PC-9 (cell line): ENCODE measurements at places on chromosomes 2 and 18. TPM values are rescaled to one million over a fixed set of nuclear protein-coding genes. Genes with fewer than 3 reads are reported as not detected.

ABCG8 gene
- total RNA-seq = not detected in 2 replicates

CLEC4F gene
- total RNA-seq = not detected in 2 replicates

RAB6C gene
- not detected in 2 replicates for total RNA-seq

ANTXR1 gene
- 36.1 and 48.3 TPM in 2 replicates for total RNA-seq

DPP10 gene
- total RNA-seq = not detected in 2 replicates

PDCD1 gene
- total RNA-seq = not detected in 2 replicates

TUBA3E gene
- total RNA-seq = not detected in 2 replicates

NLRC4 gene
- total RNA-seq = not detected in 2 replicates

DIPK1C gene
- not detected in 2 replicates for total RNA-seq

DNA sequence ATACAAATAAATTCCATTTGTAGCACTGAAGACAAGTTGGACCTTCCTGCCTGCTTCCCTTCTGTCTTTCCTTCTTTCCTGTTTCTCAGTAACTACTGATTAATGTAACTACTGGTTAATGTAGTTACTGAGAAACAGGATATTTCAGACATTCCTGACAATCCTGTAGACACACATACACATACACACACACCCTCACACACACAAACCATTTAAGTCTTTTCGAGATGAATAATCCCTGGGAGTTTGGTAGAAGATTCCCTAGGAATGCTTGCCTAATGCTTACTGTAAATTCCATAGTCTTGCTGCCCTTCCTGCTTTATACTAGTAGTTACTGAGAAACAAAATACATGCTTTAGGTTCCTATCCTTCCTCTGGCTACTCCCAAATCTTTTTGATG is 83.9 kb downstream of the PIK3C3 start:
- H3K4me1 ChIP-seq = no peaks in the 10 kb centered on the region
- 0 out of 2 replicates have a peak, but pooled peaks cover 5% of the 10 kb centered on the region for H3K36me3 ChIP-seq
- H3K27me3 ChIP-seq = no peaks in the 10 kb centered on the region
- H3K4me3 ChIP-seq = no peak overlapping the region
- no peak overlapping the region for H3K27ac ChIP-seq

- no peak overlapping the region for H3K4me3 ChIP-seq
- H3K36me3 ChIP-seq = no peaks in the 10 kb centered on the region
- H3K4me1 ChIP-seq = no peaks in the 10 kb centered on the region
- no peaks in the 10 kb centered on the region; the same call in 1 of the 2 replicates for H3K27me3 ChIP-seq
Observed at GRCh38 chr2:129203331-129203730, 776.1 kb upstream of the RAB6C start.

GRCh38 chr2:133240491-133241223 is 327.6 kb downstream of the NCKAP5 start:
- H3K36me3 ChIP-seq = no peaks in the 10 kb centered on the region
- no peak for DNase-seq

GRCh38 chr18:63409301-63409700 is 13.0 kb downstream of the VPS4B start:
- H3K36me3 ChIP-seq = peaks cover 46% of the 10 kb centered on the region

DNA sequence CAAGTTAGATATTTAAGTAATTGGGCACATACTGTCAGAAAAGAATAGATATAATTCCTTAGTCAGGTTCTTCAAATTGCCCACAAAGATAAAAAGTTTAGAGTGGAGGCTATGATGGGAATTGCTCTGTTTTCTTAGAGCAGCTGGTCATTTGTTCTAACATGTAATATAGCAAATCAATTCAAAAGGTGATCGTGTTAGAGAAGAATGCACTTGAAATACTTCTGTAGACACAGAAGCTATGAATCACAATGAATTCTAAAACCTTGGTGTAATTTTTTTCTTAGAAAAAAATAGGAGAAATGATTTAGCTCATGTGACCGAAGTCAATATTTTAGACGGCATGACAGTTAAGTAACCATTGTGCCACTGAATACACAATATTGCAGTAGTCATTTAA is 918.1 kb upstream of the LRATD1 start:
- no peaks in the 10 kb centered on the region for H3K27me3 ChIP-seq
- no peak overlapping the region for H3K27ac ChIP-seq
- H3K36me3 ChIP-seq = no peaks in the 10 kb centered on the region
- H3K4me1 ChIP-seq = no peaks in the 10 kb centered on the region
- no peak overlapping the region for H3K4me3 ChIP-seq

DNA sequence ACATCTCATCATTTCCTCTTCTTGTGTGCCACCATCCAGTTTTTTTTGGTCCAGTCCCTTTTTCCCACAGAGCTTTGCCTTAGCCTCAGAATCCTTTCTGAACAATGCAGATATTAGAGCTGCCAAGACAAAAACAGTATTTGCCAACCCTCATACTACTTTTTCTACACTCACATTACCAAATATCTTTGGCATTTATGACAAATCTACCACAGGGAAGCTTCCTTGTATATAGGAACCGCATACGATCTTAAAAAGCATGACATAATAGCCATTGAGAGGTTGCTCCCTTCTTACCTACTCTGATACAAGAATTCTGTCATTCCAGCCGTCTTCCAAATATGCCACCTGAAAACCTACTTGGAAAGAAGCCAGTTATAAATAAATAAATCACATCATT is 9.4 kb downstream of the ZNF24 start:
- H3K36me3 ChIP-seq = peaks cover 39% of the 10 kb centered on the region
- no peaks in the 10 kb centered on the region for H3K4me1 ChIP-seq
- H3K27ac ChIP-seq = no peak overlapping the region
- no peak overlapping the region for H3K4me3 ChIP-seq

- H3K4me1 ChIP-seq = no peaks in the 10 kb centered on the region
- no peaks in the 10 kb centered on the region for H3K36me3 ChIP-seq
- no peak overlapping the region for H3K4me3 ChIP-seq
- H3K27ac ChIP-seq = no peak overlapping the region
- no peak for DNase-seq
Observed at GRCh38 chr2:17122887-17123501, 395.2 kb downstream of the RAD51AP2 start.

GRCh38 chr2:53913721-53914120 is 54.0 kb upstream of the GPR75 start:
- no peak overlapping the region for H3K27ac ChIP-seq
- no peaks in the 10 kb centered on the region for H3K4me1 ChIP-seq
- DNase-seq = no peak
- H3K4me3 ChIP-seq = no peak overlapping the region
- peaks cover 16% of the 10 kb centered on the region for H3K36me3 ChIP-seq
- H3K27me3 ChIP-seq = no peaks in the 10 kb centered on the region

- DNase-seq = no peak
- H3K4me3 ChIP-seq = no peak overlapping the region
- H3K4me1 ChIP-seq = no peaks in the 10 kb centered on the region
- H3K27me3 ChIP-seq = no peaks in the 10 kb centered on the region
- H3K36me3 ChIP-seq = no peaks in the 10 kb centered on the region
- H3K27ac ChIP-seq = no peak overlapping the region
Observed at GRCh38 chr2:23843051-23843976, 83.6 kb downstream of the ATAD2B start.

DNA sequence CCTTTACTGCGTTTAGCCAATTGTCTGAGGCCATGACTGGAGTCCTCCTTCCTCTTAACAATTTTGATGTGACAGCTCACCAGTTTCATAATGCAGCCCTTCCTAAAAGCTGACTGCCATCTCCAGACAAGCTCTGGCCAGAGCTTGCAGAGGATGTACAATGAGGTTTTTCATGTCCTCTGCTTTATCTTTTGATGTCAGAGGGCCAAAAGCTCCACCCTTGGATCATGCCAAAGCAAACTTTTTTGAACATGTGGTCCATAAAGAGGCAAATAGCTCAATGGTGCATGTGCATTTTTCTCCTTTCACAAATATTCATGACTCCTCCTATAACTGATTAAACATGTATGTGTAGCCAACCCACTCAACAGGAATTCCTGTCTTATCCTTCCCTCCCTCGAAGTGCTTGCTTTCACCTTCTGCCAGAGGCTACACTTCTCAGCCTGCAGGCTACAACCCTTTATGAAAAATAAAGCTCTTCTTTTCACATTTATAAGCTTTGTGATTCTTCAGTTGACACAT is 266.2 kb downstream of the FBXO15 start:
- H3K4me1 ChIP-seq = peaks cover 13% of the 10 kb centered on the region
- H3K4me3 ChIP-seq = no peak overlapping the region
- no peak overlapping the region for H3K27ac ChIP-seq
- H3K27me3 ChIP-seq = no peaks in the 10 kb centered on the region
- no peak for DNase-seq
- H3K36me3 ChIP-seq = no peaks in the 10 kb centered on the region

GRCh38 chr2:167733747-167734146 is 513.6 kb downstream of the STK39 start:
- no peaks in the 10 kb centered on the region for H3K4me1 ChIP-seq
- H3K27me3 ChIP-seq = no peaks in the 10 kb centered on the region
- no peak overlapping the region for H3K4me3 ChIP-seq
- H3K27ac ChIP-seq = no peak overlapping the region
- no peaks in the 10 kb centered on the region for H3K36me3 ChIP-seq
- no peak for DNase-seq

- no peaks in the 10 kb centered on the region for H3K36me3 ChIP-seq
- no peak overlapping the region for H3K27ac ChIP-seq
- no peaks in the 10 kb centered on the region for H3K27me3 ChIP-seq
- H3K4me3 ChIP-seq = no peak overlapping the region
Observed at GRCh38 chr2:18106841-18107240, 228.4 kb downstream of the KCNS3 start.

GRCh38 chr2:158893474-158893873 is 75.0 kb upstream of the TANC1 start:
- H3K36me3 ChIP-seq = no peaks in the 10 kb centered on the region
- no peak for DNase-seq
- H3K27me3 ChIP-seq = no peaks in the 10 kb centered on the region

GRCh38 chr2:960061-960736 is 9.6 kb downstream of the SNTG2 start:
- H3K4me1 ChIP-seq = no peaks in the 10 kb centered on the region
- H3K4me3 ChIP-seq = no peak overlapping the region
- H3K27ac ChIP-seq = no peak overlapping the region

DNA sequence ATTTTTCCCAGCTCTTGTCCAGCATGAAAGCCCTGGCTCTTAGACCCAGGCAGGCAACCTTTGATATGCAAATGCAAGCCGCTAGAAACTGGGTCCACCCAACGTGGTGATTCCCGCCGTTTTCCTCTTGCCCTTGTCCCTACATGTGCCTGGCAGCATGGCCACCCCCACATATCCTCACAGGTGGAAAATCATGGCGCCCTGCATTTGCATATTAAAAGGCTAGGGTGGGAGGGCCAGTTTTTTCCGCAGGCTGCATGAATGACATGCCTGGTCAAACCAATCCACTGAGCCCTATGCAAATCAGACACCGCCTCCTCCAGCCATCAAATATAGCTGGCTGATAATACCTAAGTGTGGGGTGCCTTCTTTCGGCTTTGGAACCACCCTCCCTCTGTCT is 1091.8 kb upstream of the NXPH2 start:
- DNase-seq = no peak
- H3K27me3 ChIP-seq = no peaks in the 10 kb centered on the region
- H3K27ac ChIP-seq = no peak overlapping the region
- H3K4me1 ChIP-seq = no peaks in the 10 kb centered on the region
- H3K4me3 ChIP-seq = no peak overlapping the region

GRCh38 chr2:21590026-21590690 is 466.4 kb downstream of the TDRD15 start:
- DNase-seq = no peak
- no peaks in the 10 kb centered on the region for H3K36me3 ChIP-seq
- no peak overlapping the region for H3K4me3 ChIP-seq
- H3K27ac ChIP-seq = no peak overlapping the region
- H3K27me3 ChIP-seq = peaks cover 11% of the 10 kb centered on the region; the same call in 1 of the 2 replicates

- no peaks in the 10 kb centered on the region for H3K36me3 ChIP-seq
- H3K27ac ChIP-seq = no peak overlapping the region
- peaks cover 22% of the 10 kb centered on the region for H3K27me3 ChIP-seq
- peak; percentile 19 for DNase-seq
- no peak overlapping the region for H3K4me3 ChIP-seq
- no peaks in the 10 kb centered on the region for H3K4me1 ChIP-seq
Observed at GRCh38 chr2:238974501-238975166, 126.7 kb downstream of the TWIST2 start.

DNA sequence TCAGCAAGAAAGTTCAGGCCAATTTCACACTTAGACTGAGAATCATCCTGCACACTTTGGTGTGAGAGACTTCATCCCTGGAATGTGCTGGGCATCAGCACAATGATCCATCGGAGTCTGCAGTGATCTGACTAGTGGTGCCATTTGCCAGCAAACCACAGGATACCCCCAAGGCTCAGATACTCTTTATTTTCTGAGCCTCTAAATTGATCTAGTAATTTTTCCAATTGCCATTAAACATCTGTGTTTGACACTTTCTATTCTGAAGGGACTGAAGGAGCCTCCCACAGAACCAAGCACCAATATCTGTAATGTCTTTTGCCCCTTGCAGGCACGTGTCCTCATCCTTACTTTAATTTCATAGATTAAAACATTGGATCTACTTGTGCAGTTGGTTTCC is 485.3 kb upstream of the SMIM21 start:
- DNase-seq = no peak
- no peaks in the 10 kb centered on the region for H3K4me1 ChIP-seq
- H3K27ac ChIP-seq = no peak overlapping the region
- no peak overlapping the region for H3K4me3 ChIP-seq
- peaks cover 45% of the 10 kb centered on the region for H3K27me3 ChIP-seq

GRCh38 chr2:156481312-156481711 is 45.1 kb downstream of the GPD2 start:
- no peak overlapping the region for H3K4me3 ChIP-seq
- no peak overlapping the region for H3K27ac ChIP-seq
- 0 out of 2 replicates have a peak, but pooled peaks cover 3% of the 10 kb centered on the region for H3K36me3 ChIP-seq
- DNase-seq = no peak
- H3K27me3 ChIP-seq = no peaks in the 10 kb centered on the region

- H3K36me3 ChIP-seq = peaks cover 3% of the 10 kb centered on the region; the same call in 1 of the 2 replicates
- no peak for DNase-seq
- no peak overlapping the region for H3K27ac ChIP-seq
Observed at GRCh38 chr2:99139003-99139402, 2.5 kb upstream of the C2orf15 start.

GRCh38 chr2:150939087-150939486 is 322.6 kb downstream of the RBM43 start:
- no peaks in the 10 kb centered on the region for H3K36me3 ChIP-seq
- no peak overlapping the region for H3K27ac ChIP-seq
- no peaks in the 10 kb centered on the region for H3K27me3 ChIP-seq
- H3K4me3 ChIP-seq = no peak overlapping the region

- peak within 1 kb of the TSS; percentile 84 for H3K27ac ChIP-seq
- peak; percentile 99 for DNase-seq
- H3K36me3 ChIP-seq = no peaks in the 10 kb centered on the region; the same call in 1 of the 2 replicates
- H3K27me3 ChIP-seq = no peaks in the 10 kb centered on the region
Observed at GRCh38 chr2:44168681-44169154, at the start of gene PPM1B. Gene PPM1B (plus strand): TSS chr2:44168875. CDS start chr2:44201200, 32,325 bp downstream.
